Left colon (tissue), 2 donors: ENCODE measurements at places on chromosomes 2 and 18. TPM values are rescaled to one million over a fixed set of nuclear protein-coding genes. Genes with fewer than 3 reads are reported as not detected.

Gene FHL2
- 94.2 TPM for total RNA-seq

Gene EGR4
- total RNA-seq, result not detected

Gene HOXD13
- total RNA-seq, result 0.14 TPM

Gene ERICH2
- total RNA-seq, result not detected

Gene CD207
- 0.22 TPM for total RNA-seq

Gene ZNF521
- total RNA-seq, result 6.9 TPM

Gene UGT1A10
- total RNA-seq, result 84.8 TPM

Gene TUBA3E
- total RNA-seq, result not detected

Gene IL37
- 1.5 TPM for total RNA-seq

Gene ALPI
- total RNA-seq, result 21.1 TPM

Gene LYPD1
- total RNA-seq, result 0.28 TPM

Gene CRYBA2
- total RNA-seq, result 4.1 TPM

Gene PDE11A
- total RNA-seq, result 1.8 TPM

Gene ESPNL
- total RNA-seq, result 0.25 TPM

Gene CD8B2
- 0.06 TPM for total RNA-seq

Gene MAP3K19
- total RNA-seq, result not detected

Gene ZAP70
- 2.9 TPM for total RNA-seq

Gene LIMS4
- 1.1 TPM for total RNA-seq

Gene GAD1
- total RNA-seq, result 0.31 TPM

Gene RIT2
- not detected for total RNA-seq

Gene FEV
- total RNA-seq, result 3.9 TPM

Gene CERKL
- not detected for total RNA-seq

Gene MOGAT1
- 0.25 TPM for total RNA-seq

Gene RNF103
- 72.3 TPM for total RNA-seq

Gene DYNC1I2
- 111 TPM for total RNA-seq

Gene AGXT
- total RNA-seq, result 0.59 TPM

Gene ITGB6
- 28.0 TPM for total RNA-seq

Gene SPC25
- total RNA-seq, result 4.1 TPM

Gene REG3A
- total RNA-seq, result 3.7 TPM

Gene ACKR3
- total RNA-seq, result 8.5 TPM

Gene GAREM2
- total RNA-seq, result 7.4 TPM

Gene STEAP3
- 19.4 TPM for total RNA-seq

Gene KLHL41
- total RNA-seq, result not detected

Gene PREPL
- total RNA-seq, result 28.4 TPM

Gene CLHC1
- 8.1 TPM for total RNA-seq

Gene RGPD3
- total RNA-seq, result 0.24 TPM
